AG08395 (cell line): ENCODE measurements at places on chromosomes 1 and 21.

- peak; percentile 82 for DNase-seq
Measured at GRCh38 chr21:38323721-38324531, 67.1 kb downstream of the KCNJ15 start.

DNA sequence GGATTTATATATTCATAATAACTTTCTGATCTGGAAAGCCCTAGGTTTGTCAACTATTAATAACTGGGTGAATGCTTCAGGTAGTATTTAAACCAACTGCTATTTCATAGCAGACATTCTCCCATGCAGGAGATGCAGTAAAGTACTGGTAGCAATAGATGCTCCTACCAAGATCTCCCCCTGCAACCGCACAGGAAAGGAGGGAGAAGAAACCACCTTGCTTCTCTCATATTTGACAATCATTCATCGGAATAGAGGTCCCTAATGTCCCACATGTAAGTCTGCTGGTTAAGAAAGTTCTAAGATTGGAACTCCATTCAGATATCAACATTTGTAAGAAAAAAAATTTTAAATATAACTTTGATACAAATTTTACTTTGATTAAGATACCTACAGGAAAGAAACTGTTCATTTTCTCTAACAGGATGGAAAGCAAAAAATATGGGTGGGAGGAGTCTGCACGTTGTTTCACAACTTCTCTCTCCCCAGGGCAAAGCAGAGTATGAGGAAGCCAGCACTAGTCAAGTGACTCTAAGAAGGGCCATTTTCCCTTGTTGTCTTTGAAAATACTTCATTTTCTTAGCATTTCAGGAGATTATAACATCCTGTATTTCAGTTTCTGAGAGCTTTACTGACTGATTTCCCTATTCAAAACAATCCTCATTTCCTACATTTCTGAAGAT is at the start of gene PYHIN1:
TSS of gene PYHIN1 (plus strand) at position 498 of the 683 bp plus-strand sequence. CDS start 5,359 bp downstream, outside the sequence.
- DNase-seq, result no peak

DNA sequence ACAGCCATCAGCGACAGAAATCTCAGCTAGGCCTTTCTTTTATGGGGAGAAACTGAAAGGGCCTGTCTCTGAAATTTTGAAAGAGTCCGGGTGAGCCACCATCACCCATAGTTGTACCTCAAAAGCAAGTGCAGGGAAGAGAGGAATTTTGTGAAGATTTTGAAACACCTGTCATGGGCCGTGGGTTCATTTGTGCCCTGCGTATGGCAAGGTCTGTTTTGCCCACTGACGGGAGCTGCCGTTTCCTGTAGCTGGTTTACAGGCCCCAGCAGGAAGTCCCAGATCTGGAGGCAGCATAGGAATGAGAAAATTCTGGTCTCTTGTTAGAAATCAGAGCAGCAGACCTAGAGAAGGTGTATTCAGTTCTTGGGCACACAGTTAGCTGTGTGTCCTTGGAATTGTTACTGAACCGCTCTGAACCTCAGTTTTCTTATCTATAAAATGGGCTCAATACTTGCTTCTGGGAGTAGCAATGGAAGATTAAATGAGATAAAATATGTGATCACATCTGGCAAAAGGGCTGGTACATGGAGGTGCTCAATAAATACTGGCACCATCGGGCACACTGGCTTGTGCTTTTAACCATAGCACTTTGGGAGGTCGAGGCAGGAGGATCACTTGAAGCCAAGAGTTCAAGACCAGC is 52.5 kb downstream of the MAN1C1 start:
- DNase-seq, result no peak

- no peak for DNase-seq
Measured at GRCh38 chr1:183891158-183891856, 86.4 kb downstream of the RGL1 start.

- no peak for DNase-seq
Measured at GRCh38 chr21:38202811-38203210, 54.0 kb upstream of the KCNJ15 start.

DNA sequence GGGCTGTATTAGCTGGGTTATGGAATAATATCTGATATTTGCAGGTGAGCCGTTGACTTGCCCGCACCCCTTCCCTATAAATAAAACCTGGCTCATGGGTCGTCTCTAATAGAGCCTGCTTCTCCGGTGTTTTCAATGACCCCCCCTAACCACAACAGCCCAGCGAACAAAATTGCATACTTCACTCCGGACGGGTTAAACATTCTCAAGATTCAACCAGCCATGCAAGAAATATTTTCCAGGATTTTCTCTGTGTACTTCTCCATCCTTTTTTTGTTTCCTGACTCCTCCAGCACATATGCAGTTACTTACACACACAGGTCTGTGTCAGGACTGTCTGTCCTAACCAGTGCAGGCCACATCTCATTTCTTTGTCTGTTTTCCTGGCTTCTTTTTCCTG is 267.7 kb downstream of the ZNF648 start:
- DNase-seq, result no peak

DNA sequence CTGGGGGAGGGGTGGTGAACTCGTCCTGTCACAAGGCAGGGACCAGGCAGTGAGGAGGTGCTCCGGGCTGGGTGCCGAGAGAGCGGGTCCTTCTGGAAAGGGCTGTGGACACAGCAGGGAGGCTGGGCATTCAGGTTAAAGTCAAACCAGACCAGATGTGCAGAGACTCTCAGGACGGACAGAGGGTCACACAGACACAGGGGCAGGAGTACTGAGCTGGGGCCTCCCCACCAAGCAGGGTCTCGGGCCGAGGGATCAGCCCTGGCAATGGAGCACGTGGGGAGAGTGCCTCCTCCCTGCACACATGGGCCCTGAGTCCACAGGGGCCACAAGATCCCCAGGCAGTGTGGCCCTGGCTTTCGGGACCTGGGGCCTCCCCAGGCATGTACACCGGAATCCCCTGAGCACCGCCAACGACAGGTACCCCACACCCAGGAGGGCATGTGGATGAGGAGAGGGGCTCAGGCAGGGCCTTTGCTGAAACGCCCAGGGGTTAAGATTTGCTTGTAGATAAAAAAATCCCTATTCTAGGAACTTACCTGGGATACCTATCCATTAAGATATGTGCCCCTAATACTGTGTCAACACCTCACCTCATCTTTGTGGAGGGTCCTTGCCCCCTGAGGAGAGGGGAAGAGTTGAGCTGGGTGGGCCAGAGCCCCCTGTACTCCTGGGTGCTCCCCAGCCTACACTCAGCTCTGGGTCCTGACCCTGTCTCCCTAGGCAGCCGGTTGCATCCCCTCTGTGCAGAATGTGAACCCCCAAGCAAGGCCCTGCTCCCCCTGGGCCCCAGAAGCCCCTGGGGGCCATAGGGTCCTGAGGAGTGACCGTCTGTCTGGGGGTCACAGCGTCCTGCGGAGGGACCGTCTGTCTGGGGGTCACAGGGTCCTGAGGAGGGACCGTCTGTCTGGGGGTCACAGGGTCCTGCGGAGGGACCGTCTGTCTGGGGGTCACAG is 46.9 kb upstream of the ADARB1 start:
- no peak for DNase-seq

- DNase-seq, result no peak
Measured at GRCh38 chr1:149934356-149934755, 2.3 kb downstream of the MTMR11 start.

DNA sequence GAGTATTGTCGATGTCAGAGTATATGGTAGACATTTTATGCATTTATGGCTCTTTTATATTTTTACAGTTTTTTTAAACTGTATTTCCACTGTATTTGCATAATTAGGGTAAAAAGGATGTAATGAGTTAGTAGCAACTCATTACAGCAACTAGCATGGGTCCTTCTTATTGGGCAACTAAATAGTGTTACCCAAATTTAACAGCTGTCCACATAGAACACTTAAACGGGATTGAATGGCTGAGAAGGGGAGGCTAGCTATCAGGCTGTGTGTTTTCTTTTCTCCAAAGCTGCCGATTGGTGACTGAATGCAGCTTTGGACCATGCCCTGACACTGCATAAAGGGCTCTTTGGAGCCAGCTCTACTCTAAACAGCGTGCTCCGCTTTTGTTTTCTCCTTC is 75.4 kb downstream of the PTPRC start:
- DNase-seq, result no peak

- DNase-seq, result no peak
Measured at GRCh38 chr1:6008084-6008415, 15.8 kb upstream of the NPHP4 start.

DNA sequence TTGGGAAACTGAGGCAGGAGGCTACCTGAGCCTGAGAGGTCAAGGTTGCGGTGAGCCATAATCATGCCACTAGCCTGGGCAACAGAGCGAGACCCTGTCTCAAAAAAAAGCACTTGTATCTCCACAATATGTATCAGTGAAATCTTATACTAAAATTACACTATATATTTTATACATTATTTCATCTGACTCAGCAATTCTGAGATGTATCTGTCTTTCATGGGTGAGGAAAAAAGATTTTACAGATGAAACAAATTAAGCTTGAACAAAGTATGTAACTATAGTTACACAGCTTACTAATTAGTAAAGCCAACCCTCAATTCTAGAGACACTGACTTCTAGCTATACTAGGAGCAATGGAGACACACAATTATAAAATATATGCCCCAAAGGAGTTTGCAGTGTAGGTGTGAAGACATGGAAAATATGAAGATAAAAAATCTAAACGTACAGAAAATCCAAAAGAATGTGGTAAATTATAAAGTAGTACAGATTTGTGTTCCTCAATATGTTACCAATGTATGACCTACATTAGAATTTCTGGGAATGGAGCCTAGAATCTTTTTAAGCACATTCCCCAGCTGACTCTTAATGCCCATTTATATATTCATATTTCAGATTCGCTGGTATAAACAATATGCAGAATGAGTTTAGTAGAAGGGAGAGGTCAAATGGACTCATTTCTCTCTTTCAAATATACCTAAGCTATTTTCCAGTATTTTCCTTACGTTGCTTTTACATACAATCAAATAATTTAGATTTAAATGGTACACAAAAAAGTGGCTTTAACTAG is 14.6 kb downstream of the GTF2B start:
- no peak for DNase-seq
